ENCODE measurements at places on chromosomes 16 and 17. TPM values are rescaled to one million over a fixed set of nuclear protein-coding genes. Genes with fewer than 3 reads are reported as not detected.

Gene CDH16
- not detected for total RNA-seq

Gene CCL18
- not detected for total RNA-seq

Gene KRT26
- total RNA-seq = not detected

Gene CTRB1
- total RNA-seq = not detected

Gene TPSG1
- total RNA-seq = not detected

DNA sequence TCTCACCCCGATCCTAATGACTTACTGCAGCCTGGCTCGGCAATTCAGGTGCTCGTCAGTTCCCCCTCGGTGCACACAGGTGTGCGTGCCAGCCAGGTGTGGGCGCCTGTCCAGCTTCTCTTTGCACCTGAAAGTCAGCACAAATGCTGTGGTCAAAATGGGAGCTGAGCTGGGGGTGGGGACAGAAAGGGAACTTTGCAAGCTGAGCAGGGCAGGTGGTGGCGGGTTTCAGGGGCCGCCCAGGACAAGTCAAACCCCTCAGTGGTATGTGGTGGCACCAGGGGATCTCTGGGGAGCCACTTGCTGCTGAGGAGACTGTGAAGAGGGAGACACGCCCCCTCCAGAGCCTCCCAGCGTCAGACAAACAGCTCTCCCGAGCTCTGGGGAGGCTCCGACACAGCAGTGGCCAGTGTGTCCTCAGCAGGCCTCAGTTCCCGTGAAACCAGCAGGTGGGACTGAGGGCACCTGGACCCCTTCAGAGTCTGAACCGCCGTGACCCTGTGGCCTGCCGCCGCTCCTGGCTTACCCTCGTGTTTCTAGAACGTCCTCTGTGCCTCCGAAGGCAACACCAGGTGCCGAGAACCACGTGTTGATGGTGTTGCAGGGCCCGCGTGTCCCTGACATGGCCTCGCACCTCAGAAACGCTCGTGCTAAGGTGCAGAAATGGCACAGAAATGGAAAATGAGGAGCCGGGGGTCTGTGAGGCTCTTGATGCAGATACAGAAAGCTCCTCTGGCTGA lies 233.5 kb upstream of the TNRC6C start:
- DNase-seq = no peak

DNA sequence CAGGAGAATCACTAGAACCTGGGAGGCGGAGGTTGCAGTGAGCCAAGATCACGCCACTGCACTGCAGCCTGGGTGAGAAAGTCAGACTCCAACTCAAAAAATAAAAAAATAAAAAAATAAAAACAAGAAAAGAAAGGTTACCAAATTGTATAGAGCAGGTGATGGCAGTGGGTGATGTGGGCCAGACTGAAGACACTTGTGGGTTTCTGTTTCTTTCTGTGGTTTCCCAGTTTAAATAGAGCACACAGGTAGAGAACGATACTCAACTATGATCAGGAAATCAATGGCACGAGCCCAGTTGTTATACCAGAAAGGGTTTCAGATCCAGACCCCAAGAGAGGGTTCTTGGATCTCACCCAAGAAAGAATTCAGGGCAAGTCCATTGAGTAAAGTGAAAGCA lies 32.6 kb downstream of the NUBP1 start:
- peak; percentile 17 for DNase-seq

DNA sequence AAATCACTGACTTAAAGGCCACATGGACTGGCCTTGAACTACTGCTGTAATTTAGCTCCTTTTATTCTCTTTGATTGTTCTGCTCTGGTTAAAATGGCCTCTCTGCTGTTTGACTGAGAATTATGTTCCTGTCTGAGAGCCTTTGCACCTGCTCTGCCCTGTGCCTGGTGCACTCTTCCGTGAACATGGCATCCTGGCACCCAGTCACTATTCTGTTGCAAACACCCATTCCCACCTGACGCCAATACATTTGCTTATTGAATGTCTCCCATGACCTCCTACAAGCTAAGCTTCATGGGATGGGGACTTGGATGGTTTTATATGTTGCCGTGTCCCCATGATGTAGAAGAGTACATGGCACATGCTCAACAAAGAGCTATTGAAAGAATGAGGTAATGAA lies 20.1 kb downstream of the HSD17B2 start:
- DNase-seq = no peak

GRCh38 chr16:69395859-69396186 lies 10.0 kb upstream of the TERF2 start:
- DNase-seq = no peak

DNA sequence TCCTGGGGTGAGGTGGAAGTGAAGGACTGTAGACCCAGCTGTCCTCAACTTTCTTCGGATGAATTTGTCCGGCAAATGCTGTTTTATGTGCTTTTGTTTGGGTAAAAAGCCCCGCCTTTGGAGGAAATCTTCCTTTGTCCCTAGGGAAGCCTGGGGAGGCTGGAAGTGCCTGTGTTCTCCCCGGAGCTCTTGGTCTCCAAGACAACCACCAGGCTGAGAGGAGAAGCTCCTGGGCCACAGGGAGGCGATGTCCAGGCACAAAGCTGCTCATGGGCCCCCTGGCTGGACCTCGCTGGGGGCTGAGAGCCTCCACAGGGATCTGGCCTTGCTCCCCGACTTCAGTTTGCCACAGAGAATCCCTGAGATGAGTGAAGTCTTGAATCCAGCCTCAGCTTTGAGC lies 293.1 kb upstream of the N4BP1 start:
- DNase-seq = no peak

DNA sequence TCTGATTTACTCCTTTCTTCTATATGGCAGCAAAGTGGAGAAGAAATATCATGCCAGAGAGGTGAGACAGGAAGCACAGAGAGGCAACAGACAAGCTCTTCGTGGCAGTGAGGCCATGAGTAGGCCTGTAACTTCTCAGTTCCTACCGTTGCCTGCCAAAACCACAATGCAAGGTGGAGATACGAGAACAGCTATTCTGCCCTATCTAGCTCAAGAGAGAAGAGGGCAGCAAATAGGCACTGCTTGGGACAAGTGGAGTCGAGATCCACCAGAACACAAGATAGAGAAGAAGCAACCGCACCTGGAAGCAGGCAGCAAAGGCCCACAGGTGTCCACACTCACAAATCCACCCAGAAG lies 24.8 kb downstream of the RANBP10 start:
- peak; percentile 20 for DNase-seq

GRCh38 chr17:15265131-15265530 lies at the start of gene PMP22:
TSS of gene PMP22 (minus strand) at chr17:15265326. CDS start at chr17:15260727, 4,599 bp downstream.
- DNase-seq = no peak

DNA sequence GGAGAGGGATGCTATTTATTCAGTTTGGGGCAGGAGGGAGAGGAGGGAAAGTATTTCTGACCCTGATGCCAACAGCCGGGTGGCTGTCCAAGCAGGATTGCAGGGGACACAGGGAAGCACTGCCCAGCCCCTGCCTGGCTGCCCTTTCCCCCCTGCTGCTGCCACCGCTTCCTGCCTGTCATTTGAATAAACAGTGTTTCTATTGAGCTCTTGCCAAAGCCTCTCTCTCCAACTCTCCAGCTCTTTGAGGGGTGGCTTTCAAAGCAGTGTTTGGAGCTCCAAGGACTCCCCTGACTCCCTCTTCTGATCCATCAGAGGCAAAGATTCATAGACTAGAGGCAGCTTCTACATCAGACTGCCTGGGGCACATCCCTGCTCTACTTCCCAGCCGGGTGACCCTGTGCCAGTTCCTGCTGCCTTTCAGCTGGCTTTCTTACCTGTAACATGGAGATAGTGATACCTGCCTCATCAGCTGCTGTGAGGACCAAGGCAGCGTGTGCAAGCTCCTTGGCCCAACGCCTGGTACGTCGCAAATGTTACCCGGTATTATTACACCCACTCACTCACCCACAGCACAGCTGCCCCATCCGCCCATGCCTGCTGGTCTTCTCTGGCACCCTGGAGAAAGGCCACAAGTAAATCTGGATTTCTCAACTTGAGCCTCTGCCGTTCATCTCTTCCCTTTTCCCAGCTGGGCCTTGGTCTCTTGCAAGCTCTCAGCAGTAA lies 9.5 kb downstream of the PROCA1 start:
- DNase-seq = no peak

DNA sequence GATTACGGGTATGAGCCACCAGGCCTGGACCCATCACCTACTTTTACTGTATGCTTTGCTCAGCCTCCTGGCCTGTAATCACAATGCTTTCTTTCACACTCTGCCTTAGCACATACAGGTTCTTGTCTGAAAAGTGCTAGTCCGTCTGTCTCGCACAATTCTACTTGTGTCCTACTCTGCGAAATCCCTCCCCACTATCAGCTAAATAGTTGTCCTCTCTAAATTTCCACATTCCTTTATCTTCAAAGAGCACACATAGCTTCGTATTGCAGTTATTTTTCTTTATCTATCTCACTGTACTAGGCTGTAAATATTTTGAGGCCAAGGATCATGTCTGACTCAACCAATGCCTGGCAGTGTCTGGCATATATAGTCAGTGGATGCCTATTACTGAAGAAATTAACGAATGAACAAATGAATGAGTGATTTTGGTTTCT lies 38.5 kb upstream of the ETV4 start:
- DNase-seq = no peak

- DNase-seq = no peak
Observed at GRCh38 chr16:7257016-7257415, 75.6 kb upstream of the RBFOX1 start.

DNA sequence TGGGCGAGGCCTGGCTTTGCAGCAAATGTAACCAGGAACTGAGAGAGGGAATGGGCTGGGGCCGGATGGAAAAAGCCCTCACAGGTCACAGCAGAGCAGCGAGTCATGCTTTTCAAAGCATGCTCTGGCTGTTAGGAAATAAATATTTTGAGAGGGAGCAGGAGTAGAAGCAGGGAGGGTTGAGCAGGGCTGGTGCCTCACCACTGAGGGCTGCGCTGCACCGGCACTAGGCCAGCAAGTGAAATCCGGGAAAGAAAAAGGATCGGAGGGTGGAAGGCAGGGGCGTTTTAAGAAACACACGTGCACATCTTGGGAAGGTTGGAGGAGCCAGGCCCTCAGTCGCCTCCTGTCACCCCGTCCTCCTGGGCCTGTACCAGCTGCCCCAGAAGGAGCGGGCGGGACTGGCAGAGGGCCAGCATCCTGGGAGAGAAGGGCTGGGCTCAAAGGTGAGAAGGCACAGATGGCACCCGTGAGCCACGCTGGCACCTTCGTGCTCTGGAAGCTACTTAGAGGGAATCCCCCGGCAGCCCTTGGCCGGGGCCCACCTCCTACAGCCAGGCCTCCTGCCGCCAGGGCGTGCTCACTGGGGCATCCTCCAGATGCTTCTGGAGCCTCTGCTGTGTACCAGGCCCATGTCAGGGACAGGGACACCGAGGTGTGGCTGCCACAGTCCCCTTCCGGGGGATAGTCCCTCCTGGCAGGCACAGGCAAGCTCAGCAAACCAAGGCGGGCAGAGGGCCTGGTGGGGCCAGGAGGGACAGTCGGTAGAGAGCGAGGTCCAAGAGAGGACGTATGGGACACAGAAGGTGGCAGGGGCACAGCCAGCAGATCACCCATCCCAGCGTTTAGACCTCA lies 71.5 kb upstream of the PLCG2 start:
- no peak for DNase-seq

DNA sequence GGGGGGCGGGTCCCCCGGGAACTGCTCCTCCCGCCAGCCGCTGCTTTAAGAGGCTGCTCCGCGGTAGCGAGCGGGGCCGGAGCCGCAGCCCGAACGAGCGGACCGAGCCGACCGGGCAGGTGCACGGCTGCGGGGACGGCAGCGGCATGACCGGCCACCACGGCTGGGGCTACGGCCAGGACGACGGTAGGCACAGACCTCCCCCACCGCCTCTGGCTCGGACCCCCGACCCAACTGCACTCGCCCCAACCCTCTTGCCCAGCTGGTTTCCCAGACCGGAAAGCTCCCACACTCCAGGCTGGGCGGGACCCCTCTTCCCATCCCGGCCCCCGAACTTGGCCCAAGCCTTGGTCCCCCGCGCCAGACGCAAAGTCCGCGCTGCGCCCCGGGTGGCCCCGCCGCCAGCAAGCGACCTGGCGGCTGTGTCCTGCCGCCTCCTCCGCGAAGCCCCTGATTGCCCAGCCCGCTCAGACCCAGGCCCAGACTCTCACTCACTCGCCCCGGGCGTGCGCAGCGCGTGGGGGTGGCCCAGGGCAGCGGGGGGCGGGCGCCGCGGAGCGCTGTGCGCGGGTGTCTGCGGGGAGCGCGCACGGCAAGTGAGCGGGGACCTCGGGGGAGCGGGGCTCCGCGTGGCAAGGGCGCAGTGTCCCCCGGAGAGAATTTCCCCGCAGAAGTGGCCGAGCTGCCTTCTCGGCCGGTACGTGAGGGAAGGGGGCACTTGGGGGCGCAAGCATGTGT lies at the start of gene CA7:
Gene CA7, plus strand, starts transcription at position 73 of the 738 bp plus-strand sequence. Its CDS starts 74 bp downstream, at position 147.
- no peak for DNase-seq

- DNase-seq = no peak
Observed at GRCh38 chr17:76542984-76543383, 3.1 kb downstream of the PRCD start.

All from activated CD4-positive, alpha-beta memory T cell treated with anti-CD3 and anti-CD28 coated beads for 36 hours (primary cell).